ENCODE measurements at places on chromosomes 3 and 15.
A peak's percentile ranks its signal among the peaks of the same experiment; 100 is the strongest.

DNA sequence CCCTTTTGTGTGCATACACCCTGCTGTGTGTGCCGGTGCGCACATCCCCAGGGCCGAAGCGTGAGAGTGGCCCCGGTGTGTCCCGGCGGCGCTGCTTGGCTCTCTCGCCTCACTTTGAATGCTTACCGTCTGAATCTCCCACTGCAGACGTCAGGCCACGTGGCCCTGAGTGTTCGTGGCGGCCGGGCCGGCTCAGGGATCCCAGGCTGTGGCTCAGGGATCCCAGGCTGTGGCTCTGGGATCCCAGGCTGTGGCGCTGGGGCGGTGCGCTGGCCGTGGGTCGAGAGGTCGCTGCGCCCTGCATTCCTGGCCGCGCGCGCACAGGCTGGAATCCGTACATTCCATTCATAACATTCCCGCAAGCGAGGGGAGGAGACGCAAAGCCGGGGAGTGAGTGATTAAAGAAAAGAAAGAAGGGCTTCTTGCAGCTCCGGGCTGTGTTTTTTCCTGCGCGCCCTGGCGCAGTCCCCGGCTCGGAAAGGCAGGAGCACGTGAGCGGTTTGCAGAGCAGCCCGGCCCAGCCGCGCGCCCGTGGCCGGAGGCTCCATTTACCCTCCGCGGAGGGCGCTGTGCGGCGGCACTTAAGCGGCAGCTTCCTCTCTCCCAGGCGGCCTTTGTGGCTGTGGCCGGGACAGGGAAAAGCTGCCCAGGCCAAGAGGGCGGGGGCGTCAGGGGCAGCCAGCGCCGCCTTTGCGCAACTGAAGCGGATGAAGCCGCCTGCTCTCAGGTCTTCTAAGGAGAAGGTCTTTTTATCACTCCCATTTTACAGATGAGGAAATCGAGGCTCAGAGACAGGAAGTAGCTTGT lies 87.0 kb upstream of the ALDH1L1 start:
- no peak for DNase-seq

DNA sequence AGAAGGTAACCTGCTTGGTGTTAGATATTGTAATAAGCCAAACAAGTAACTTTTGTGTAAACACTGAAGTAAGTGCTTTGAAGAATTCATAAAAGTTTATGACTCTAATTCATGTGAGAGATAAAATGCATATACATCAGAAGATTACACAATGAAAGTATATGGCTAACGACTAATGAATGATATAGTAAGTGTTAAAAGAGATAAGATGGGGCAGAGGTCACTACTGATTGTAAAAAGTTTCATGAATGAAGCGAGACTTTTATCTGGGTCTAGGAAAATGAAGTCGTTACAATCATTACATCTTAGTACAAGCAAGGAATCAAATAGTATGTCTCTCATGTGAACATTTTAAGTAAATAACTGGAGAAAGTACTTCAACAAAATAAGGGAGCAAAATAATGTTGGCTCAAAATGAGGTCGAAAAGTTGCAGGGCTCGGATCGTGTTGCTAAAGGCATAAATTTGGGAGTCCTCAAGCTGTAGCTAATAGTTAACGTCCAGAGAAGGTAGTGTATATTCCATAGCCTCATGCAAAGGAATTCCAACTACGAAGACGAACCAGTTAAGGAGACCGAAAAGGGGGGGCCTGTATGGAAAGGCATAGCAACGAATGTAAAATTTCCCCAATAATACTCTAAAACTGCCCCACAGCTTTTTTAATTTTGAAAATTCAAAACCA lies 984 bp upstream of the DUT start:
- DNase-seq: no peak

- DNase-seq: no peak
Measured at GRCh38 chr15:92796161-92796611, 103.9 kb upstream of the CHD2 start.

- DNase-seq: no peak
Measured at GRCh38 chr3:103184772-103185171, 750.0 kb downstream of the ZPLD1 start.

DNA sequence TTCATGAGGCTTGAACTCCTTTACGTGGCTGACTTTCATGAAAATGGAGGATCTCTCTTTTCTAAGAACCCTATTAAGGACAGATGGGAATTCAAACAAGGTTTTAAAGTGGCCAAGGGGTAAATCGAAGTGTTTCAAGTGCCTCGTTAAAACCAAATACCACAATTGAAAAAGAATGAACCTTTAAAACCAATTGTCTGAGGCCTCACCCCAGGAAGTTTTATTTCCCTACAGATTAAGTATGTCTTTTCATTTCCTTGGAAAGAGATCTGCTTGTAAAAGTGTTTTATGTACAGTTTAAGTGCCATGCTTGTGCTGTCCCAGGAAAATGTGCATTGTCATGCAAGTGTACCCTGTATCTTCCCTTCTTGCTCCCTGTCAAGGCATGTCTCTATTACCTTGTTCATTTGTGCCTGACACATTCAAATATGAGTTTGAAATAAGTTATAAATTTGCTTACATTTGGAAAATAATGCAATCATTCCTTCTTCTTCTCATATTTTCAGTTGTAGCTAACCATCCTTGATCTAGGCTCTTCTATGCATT lies 138.7 kb downstream of the ZPLD1 start:
- DNase-seq: no peak

DNA sequence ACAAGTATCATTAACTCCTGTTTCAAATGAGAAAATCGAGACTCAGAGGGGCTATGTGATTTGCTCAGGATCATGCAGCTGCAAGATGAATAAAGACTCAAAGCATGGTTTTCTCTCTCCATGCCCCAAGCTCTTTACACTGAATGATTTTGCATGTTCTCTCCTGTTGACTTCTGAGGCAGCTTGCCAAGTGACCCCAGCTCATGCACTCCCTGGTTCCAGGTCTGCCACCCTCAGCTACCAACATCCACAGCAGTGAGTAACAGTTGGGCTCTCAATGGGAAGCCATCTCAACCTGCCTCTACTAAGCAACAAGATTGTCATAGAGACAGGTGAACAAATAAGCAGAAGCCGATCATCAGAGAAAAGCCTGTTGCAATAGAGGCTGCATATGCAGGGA lies 116.9 kb upstream of the GADL1 start:
- no peak for DNase-seq

GRCh38 chr3:169769287-169770181 lies at the start of gene ACTRT3:
Gene ACTRT3 (minus strand): TSS chr3:169769561. CDS start chr3:169769520, 41 bp downstream.
- peak; percentile 85 for DNase-seq

DNA sequence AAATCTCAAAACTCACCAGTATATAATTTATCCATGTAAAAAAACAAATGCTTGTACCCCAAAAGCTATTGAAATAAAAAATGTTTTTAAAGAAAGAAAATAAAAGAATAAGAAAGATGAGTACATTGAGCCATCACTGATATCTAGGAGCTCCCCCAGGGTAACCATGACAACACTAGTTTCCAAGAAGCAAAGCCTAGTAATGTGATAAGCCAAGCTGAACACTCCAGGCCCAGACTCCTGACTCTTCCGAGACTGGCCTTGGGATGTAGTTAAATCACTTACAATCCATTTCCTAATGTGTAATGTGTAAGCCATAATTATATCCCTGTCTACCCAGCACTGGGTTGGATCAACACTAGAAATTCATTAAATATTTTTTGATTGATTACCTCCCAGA lies 21.1 kb upstream of the ATP8B4 start:
- DNase-seq: no peak

GRCh38 chr3:168134931-168135330 lies 39.2 kb upstream of the GOLIM4 start:
- DNase-seq: no peak

DNA sequence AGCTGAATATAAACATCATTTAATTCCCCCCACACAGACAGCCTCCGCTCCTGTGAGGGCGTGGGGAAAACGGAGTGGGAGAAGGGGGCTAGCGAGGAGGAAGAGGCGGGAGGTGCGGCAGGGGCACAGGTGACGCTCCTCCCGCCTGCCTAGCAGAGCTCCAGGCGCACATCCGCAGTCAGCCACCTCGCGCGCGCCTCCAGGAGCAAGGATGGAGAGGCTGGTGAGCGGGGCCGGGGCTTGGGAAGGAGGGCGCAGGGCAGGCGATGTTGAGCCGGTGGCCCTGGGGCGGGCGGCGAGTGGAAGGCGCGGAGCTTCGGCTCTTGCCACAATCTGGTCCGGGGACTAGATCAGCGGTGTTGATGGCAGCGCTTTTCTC lies at the start of gene CD200:
Gene CD200 (plus strand): TSS at position 155 of the 379 bp plus-strand sequence. CDS start 57 bp downstream, at position 212.
- DNase-seq: peak; percentile 33

DNA sequence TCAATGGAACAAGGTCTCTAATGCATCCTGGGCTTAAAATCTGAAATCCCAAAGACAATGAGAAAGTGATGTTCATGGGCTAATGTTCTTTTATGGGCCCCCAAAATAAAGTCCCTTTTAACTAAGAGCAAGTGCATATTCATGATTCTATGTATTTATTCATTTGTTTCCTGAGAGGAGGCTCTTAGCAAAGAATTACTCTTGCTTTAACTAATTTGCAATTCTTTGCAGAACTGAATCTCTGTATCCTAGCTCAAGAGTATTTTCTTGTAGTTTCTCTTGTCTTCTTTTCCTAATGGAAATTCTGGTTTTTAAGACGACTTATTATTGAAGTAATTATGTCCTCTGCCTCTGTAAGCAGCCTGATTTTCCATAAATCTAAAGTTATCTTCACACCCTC lies 202.2 kb upstream of the TP63 start:
- no peak for DNase-seq

DNA sequence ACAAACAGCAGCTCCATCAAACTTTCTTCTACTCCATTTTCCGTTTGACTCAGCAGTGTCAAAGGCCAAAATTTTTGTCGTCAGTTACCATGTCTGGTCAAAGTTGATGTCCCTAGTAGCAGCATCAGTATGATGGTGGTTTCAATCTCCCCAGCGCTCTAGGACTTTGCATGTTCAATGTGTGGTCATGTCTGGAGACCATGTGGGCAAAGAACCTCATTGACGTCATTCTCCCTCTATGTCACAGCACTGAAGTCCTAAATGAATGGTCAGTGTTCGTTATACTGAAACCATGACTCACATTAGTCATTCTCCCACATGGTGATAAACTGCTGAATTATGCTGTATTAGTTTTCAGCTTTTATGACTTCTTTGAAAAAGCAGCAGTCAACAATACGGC lies 23.2 kb downstream of the SHC4 start:
- no peak for DNase-seq

DNA sequence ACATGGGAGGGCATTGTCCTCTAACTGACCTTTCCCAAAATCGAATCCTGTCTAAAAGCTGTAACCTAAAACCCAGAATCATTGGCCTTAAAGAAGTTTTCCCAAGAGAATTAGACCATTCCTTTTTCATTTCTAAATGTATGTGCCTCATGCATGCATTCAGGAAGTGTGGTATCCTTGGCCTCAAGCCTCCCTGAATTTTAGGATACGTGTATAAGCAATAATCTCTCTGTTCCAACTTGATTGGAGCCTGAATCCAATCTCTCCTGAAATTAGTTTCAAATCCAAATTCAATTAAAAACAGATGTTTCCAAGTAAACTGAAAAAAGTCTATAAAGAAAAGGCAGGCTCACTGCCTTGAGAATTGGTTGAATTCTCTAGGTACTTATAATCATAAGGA lies 86.0 kb upstream of the VEPH1 start:
- no peak for DNase-seq

DNA sequence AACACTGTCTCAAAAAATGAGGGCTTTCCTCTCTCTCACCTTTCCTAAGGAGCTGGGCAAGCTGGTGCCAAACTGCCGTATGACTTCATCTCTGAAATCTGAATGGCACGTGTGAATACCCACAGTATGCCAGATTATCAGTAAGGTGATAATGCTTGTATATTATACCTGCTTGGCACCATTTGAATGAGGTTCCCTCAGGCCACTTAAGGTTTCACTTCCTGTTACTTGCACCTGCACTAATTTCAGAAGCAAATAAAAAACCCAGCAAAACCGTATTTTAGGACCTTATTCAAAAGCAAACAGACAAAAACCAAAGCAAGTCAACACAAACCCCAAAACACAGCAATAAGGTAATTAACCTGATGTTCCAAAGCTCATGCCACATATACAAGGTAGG lies 19.7 kb downstream of the FOXP1 start:
- DNase-seq: no peak

GRCh38 chr3:98980915-98981596 lies 79.6 kb upstream of the DCBLD2 start:
- DNase-seq: no peak

DNA sequence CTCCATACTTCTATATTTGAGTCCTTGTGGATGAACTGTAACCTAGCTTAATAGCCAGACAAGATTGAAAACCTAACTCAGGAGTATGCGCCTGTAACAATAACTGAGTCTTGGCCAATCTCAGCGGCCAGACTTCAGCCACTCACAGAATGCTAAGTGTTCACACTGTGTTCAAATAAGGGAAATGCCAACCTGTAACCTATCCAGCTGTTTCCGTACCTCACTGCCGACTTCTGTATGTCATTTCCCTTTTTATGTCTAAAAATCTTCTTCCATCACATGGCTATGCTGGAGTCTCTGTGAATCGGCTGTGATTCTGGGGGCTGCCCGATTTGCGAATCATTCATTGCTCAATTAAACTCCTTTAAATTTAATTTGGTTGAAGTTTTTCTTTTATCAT lies 169.2 kb downstream of the NFKBIZ start:
- no peak for DNase-seq

GRCh38 chr3:195072916-195073564 lies 197.9 kb downstream of the XXYLT1 start:
- DNase-seq: no peak

DNA sequence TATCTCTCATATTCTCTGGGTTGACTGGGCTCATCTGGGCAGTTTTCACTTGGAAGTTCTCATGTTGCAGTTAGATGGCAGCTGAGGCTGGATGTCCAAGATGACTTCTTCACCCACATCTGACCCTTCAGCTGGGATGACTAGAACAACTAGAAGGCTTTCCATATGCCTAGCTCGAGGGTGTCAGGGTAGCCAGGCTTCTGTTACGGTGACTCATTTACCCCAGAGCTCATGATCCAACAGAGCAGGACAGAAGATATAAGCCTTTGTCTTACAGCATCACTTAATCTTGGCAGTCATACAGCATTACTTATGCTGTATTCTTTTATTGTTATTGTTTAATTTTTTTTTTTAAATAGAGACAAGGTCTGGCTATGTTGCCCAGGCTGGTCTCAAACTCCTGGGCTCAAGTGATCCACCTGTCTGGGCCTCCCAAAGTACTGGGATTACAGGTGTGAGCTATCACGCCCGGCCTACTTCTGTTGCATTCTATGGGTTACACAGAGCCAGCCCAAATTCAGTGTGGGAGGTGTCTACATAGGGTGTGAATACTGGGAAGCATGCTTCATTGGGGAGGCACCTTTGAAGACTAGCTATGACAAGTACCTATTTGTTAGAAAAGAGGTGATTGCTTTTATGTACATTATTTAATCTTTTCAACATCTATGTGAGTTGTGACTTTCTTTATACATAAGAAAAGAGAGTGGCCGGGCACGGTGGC lies 10.7 kb downstream of the HMCES start:
- no peak for DNase-seq

DNA sequence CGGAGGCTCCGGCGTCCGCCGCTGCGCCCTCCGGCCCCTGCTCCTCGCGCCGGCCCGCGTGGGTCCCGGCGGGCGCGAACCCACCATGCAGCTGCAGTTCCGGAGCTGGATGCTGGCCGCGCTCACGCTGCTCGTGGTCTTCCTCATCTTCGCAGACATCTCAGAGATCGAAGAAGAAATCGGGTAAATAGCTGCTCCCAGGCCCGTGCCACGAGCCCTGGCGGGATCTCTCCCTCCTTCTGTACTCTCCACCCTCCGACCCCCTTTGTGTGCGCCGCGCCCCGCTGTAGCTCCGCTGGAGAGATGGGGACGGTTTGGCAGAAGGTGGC lies 263 bp downstream of the ST8SIA2 start:
- DNase-seq: peak; percentile 45

GRCh38 chr3:21672303-21672702 lies 78.7 kb downstream of the ZNF385D start:
- DNase-seq: no peak
